ENCODE measurements at places on chromosomes 3 and 15. TPM values are rescaled to one million over a fixed set of nuclear protein-coding genes. Genes with fewer than 3 reads are reported as not detected.

UROC1 gene
- total RNA-seq = not detected

CAND2 gene
- 1.6 TPM for total RNA-seq

ZNF35 gene
- 18.5 TPM for total RNA-seq

WDR49 gene
- total RNA-seq = under 0.01 TPM

HDAC11 gene
- total RNA-seq = 4.1 TPM

CFAP44 gene
- 6.0 TPM for total RNA-seq

ZNF660 gene
- total RNA-seq = 0.50 TPM

ZNF860 gene
- total RNA-seq = 3.6 TPM

ABHD17C gene
- total RNA-seq = 8.4 TPM
